A375 (cell line): ENCODE measurements at places on chromosomes 1 and 21. TPM values are rescaled to one million over a fixed set of nuclear protein-coding genes. Genes with fewer than 3 reads are reported as not detected.

TATDN3 gene
- 20.1 and 21.6 TPM in 2 replicates for total RNA-seq

COL9A2 gene
- 9.9 and 10.6 TPM in 2 replicates for total RNA-seq

RXRG gene
- total RNA-seq: 6.2 and 7.2 TPM in 2 replicates

SLC22A15 gene
- total RNA-seq: 4.6 and 4.7 TPM in 2 replicates

DCDC2B gene
- total RNA-seq: not detected in 2 replicates

BCL2L15 gene
- 0.79 and 0.80 TPM in 2 replicates for total RNA-seq

DDR2 gene
- total RNA-seq: 93.6 and 102 TPM in 2 replicates

CFHR5 gene
- not detected in 2 replicates for total RNA-seq

ITGB2 gene
- total RNA-seq: 1.7 and 1.8 TPM in 2 replicates

OR2G6 gene
- total RNA-seq: not detected in 2 replicates

SPRR1A gene
- total RNA-seq: not detected in 2 replicates

S100A5 gene
- 0.98 and 2.3 TPM in 2 replicates for total RNA-seq

CASQ1 gene
- not detected in 2 replicates for total RNA-seq

BACE2 gene
- total RNA-seq: 64.2 and 65.8 TPM in 2 replicates

SLC5A9 gene
- not detected in 2 replicates for total RNA-seq

SLC16A4 gene
- 16.1 and 16.8 TPM in 2 replicates for total RNA-seq

ANKRD13C gene
- 26.0 and 26.8 TPM in 2 replicates for total RNA-seq

LMOD1 gene
- 0.19 TPM in 1 of 2 replicates, not detected in the other for total RNA-seq

PPP1R15B gene
- total RNA-seq: 57.2 and 61.7 TPM in 2 replicates
